NCI-H345 (cell line): ENCODE measurements at places on chromosomes 3 and 15.

DNA sequence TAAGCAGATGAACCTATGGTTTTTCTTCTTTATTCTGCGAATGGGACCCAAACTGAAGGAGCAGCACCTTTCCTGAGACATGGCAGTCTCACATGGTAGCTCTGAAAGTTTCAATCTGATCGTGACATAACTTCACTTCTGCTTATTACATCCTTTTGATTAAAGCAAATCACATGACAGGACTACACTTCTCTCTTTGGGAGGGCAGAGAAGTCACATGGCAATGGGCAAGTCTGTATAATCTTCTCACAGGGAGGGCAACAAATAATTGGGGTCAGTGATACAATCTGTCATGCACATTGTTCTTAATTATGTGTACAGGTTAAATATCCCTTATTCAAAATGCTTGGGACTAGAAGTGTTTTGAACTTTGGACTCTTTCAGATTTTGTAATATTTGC lies 21.6 kb downstream of the NCBP2 start:
- DNase-seq = no peak

DNA sequence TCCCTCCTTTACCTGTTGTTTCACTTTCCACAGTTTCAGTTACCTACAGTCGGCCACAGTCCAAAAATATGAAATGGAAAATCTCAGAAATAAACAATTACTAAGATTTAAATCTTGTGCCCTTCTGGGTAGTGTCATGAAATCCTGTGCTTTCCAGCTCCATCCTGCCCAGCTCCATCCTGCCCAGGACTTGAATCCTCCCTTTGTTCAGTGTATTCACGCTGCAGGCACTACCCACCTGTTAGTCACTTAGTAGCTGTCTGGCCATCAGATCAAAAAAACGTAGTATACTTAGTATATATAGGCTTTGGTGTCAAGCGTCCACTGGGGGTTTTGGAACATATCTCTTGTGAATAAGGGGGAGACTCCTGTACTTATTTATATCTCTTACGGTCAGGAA lies 329.0 kb upstream of the SEMA6D start:
- no peak for DNase-seq

DNA sequence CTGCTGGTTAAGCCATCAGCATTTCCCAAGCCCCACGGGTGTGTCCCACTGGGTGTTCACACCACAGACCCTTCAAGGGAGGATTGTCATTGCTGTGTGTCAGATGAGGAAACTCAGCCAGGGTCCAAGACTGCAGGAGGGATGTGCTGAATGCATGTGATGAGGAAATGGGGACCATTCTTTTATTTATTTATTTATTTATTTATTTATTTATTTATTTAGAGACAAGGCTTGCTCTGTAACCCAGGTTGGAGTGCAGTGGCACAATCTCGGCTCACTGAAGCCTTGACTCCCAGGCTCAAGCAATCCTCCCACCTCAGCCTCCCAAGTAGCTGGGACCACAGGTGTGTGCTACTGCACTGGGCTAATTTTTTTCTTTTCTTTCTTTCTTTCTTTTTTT lies 20.8 kb downstream of the PIF1 start:
- DNase-seq = no peak

- no peak for DNase-seq
Observed at GRCh38 chr15:83092309-83092976, 15.0 kb upstream of the TM6SF1 start.

DNA sequence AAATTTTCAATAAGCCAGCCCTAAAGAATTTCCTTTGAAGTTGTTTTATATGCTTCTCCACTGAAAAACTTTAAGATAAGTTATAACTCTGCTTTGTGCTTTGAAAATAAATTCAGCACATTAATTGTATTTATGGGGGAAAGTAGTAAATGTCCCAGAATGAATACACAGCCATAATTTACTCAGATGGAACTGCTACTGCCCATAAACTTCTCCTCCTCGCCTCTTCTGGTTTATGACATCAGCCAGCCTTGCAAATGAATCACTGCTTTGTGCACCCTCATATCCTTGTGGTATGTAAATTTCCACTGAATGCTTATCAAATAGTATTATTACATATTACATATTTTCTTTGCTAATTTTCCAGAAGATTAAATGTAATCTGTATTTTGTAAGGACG lies 302.0 kb downstream of the DIPK2A start:
- no peak for DNase-seq

GRCh38 chr15:43052860-43053259 lies 53.0 kb downstream of the UBR1 start:
- DNase-seq = no peak

- DNase-seq = no peak
Observed at GRCh38 chr15:101647251-101647650, 4.9 kb downstream of the TM2D3 start.

DNA sequence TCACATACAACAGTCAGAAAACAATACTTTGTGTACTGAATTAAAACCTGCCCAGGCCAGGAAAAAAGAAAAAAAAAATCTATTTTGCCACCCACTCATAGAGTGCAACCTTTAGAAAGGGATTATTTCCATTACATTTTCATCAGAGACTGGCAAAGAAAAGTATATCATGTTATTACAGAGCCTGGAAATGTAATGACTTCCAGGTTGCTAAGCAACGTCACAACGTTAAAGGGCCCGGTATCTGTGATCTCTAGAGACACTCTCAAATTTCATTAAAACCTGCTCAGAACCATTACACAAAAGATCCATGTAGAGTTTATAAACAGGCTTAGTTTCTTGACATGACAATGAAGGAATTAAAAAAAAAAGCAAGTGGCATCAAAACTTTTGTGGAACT lies 170.5 kb downstream of the CTNNB1 start:
- no peak for DNase-seq

DNA sequence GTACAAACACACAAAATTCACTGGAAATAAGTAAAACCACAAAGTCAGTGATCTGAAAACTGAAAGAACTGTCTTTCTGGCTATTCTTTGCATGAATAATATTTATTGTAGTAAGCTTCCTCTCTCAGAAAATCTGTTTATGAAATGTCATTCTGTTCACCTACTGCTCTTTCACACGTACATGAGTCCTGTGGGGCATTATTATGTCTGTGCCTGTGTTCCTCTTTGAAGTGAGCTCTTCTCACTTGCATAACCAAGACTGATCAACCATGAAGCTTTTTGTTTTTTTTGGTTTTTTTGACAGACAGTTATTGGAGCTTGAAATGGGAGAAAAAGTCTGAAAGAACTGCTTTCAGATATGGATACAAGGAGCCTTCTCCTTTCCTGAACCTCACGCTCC lies 195.8 kb downstream of the PLCH1 start:
- no peak for DNase-seq
